ENCODE measurements at places on chromosomes 11 and 22.

GRCh38 chr11:10601837-10602236, 33.4 kb upstream of the LYVE1 start:
- DNase-seq: no peak

DNA sequence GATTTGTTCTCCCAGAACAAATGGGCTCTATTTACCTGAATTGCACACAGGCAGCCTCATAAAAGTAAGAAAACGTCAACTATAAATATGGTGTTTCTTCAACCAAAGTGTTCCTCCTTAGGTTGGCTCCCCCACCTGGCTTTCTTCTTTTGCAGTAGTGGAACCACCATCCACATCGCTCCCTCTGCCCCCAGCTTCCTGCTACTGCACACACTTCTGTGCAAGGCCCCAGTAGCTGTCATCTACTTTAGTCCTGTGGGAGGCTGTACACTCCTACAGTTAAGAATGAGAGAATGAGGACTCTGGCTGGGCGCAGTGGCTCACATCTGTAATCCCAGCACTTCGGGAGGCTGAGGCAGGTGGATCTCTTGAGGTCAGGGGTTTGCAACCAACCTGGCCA, 89.5 kb downstream of the BMAL1 start:
- no peak for DNase-seq

GRCh38 chr11:10305262-10305963, 540 bp downstream of the ADM start:
- DNase-seq: no peak

DNA sequence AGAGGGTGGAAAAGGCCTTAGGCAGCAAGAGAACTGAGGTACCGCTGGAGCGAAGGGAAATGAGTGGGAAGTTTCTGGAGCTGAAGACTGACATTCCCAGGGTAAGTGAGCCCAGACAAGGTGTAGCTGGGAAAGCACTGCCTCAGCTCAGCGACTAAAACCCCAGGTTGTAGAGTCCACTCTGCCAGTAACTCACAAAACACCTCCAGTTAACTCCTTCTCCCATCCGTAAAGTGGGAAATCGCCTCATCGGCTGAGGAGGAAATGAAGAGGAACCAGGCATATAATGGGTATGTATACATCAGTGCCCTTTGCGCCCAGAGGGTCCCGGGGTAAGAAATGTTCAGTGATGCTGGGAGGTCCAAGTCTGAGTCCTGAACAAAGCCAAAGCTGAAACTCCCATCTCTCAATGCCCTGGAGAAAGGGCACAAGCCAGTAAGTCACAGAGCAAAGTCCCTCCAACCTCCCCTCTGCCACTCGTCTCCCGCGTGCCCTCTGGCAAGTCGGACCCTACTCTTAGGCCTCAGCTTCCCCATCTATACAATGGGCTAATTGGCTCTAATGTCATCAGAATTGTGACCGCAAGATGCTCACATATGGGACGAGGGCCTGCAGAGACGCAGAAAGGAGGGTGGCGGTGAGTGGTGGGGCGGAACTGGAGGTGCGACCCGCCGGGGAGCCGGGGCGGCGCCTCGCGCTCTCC, 588 bp downstream of the VPS37C start:
- no peak for DNase-seq

DNA sequence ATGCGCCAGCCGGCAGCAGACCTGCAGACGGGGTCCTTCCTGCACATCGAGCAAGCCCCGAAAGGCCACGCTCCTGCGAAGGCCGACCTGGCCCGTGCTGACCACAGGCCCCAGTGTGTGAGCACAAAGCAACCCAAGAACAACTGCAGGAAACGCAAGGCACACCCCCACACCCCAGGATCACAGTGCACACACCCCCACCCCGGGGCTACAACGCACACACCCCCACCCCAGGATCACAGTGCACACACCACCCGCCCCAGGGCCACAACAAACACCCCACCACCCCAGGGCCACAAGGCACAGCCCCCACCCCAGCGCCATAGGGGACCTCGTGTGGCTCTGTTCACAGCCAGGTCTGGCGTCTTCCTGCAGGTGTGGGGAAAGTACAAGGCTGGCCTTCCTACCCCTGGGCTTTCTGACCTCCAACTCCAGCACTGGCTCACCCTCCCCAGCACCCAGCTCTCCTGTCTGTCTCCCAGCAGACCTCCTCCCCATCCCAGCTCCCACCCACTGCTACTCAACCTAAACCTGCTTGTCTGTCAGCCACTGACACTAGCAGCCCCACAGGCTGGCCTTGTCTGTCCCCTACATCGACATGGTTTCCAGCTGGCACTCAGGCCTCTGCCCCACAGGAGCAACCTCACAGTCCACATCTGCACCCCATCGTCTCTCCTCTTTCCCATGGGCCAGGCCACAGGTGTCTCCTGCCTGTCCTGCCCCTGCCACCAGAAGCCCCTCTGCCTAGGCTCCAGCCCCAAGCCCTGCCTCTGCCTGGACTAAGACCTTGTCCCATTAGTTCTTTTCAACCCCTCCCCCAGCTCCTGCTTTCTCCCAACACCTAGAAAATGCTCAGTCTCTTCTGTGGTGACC, 20.5 kb upstream of the EFCAB6 start:
- DNase-seq: no peak

DNA sequence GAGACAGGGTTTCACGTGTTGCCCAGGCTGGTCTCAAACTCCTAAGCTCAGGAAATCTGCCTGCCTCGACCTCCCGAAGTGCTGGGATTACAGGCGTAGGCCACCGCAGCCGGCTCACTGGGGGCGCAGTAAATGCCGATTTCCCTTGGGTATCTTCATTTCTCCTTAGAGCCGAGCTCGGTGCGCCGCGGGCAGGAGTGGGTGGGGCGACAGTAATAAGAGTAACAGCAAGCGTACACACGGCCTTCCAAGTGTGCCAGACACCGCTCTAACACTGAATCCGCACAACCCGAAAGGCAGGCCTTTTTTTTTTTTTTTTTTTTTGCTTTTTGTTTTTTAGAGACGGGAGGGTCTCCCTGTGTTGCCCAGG, 500 bp upstream of the ADSL start:
- DNase-seq: peak; percentile 66

- DNase-seq: no peak
Observed at GRCh38 chr11:72405009-72405408, 29.3 kb downstream of the CLPB start.

DNA sequence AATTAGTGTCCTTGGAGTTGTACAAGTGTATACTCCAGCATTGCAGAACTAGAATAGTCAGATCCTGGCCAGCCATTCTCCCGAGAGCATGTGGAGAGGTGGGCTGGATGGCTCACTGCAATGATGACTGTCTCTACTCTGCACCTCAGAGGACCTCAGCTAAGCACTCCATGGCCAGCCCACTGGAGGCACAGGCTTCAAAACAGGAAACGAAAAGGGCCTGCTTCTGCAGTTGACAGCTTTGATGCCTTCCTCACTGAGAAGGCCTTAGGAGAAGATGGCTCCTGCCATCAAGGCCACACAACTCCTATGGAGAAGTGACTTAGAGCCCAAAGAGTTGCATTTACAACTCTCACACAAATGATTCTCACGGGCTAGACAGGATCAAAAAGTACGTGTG, 9.1 kb downstream of the POLD4 start:
- no peak for DNase-seq

DNA sequence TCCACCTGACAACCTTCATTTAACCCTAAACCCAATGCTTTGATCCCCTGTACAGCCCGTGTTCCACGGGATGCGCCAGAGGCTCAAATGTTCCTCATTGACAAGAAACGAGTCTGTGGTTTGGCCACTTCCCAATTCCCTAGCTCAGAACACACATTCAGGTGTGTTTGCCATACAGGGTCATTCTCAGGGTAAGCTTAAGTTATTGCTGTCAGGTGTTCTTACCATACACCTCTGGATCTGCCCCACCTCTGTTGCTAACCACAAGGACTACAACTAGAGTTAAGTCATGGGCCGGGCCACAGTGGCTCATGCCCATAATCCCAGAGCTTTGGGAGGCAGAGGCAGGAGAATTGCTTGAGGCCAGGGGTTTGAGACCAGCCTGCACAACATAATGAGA, 45.6 kb upstream of the POLD3 start:
- no peak for DNase-seq

DNA sequence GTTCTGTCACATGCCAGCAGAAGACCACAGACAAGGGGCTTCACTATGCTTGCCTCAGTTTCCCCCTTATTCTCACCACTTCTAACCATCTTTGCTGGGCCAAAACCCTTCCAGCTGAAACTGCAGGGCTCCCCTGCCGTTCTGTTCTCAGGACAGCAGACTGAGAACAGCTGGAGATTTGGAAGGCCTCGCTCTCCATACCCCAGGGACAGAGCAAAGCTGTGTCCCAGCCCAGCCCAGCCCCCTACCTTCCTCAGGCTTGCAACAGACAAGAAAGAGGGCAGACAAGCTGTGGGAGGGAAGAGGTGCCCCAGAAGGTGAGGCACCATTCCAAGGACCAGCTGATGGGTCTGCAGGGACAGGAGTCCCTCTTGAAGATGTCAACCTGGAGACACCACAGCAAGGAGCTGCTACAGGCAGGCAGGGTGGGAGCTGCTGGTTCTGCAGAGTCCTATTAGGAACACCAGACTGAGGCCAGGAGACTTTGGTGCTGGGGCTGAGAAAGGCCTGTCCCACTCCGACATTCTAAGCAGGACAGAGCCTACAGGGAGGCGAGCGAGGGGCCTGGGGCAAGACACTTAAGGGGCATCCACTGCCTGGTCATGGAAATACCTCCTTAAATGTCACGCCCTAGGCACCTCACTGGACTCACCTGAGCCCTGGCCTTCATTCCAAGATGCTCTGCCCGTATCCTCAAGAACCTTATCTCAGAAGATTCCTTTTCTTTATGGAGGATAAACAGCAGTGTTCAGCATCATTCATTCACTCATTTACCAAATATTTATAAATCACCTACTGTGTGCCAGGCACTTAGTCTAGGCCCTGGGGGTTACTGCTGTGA, 6.9 kb downstream of the SCN2B start:
- DNase-seq: no peak

DNA sequence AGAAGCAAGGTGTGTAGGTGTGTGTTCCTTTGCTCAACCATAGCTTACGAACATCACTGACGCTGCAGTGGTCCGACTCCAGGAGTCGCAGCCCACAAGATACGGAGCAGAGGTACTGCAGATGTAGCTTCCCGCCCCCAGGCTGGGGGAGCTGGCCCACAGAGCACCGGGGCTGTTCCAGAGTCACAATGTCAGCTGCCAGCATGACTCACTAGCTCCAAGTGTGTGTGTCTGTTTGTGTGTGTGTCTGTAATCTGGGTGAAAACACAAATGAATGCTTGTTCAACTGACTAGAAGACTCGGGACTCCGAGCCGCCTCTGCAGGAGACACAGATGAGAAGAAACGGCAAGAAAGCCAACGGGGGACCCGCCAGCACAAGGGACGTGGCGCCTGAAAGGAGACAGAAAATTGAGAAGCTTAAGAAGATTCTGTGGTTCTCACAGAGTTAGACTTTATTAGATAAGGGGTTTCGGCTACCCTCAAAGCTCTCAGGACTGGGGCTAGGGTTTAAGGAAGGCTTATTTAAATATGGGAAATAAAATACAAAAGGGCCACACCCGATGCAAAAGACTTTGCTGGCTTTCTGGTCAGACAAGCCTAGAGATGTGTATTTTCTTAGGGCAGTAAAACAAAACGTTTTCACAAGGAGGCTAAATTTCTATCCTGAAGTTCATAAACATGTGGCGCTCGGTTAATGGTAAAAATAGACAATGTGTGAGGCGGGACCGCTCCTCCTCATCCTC, 10.7 kb downstream of the VSIG10L2 start:
- DNase-seq: no peak

DNA sequence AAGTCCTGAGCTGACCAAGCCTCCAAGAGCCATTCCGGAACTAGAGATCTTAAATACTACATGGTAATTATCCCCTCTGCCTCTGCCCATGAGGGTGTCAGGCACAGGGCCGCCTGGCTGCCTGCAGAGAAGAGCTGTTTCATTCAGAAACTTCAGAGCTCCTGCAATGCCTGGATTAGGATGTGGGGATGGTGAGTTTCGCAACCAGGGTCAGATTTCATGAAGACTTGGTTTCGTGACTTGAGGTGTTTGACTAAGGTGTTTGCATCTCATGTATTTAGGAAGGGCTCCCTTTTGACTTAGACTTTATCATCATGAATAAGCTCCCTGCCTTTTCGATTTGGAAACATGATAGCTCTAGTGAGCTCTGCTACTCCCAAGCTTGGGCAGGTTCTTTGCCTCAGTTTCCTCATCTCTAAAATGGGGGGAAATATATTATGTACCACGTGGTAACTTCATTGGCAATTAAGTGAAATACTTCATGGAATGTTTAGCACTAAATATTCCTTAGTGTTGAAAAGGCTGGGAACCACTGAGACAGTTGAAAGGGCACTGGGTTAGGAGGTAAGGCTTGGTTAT, 9.1 kb downstream of the TIMP3 start:
- no peak for DNase-seq

GRCh38 chr11:102241026-102241425, 76.3 kb upstream of the BIRC3 start:
- DNase-seq: no peak

DNA sequence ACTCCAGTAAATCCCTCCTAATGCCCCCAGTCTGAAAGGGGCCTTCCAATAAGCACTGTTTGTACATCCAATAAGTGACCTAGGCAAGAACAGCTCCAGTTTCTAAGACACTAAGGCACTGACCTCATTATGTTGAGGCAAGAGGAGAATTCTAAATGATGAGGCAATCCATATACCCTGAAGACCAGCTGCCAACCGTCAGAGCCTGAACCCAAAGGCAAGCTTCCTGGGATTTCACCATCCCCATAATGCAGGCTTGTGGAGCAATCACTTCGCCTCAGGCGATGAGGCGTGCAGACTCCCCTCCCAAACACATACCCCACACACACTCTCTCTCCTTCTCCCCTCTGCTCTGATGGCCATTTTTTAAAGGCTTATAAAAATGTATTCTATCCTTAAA, 49.5 kb downstream of the LGR4 start:
- no peak for DNase-seq

- DNase-seq: no peak
Observed at GRCh38 chr22:21624120-21624879, 5.5 kb downstream of the YDJC start.

DNA sequence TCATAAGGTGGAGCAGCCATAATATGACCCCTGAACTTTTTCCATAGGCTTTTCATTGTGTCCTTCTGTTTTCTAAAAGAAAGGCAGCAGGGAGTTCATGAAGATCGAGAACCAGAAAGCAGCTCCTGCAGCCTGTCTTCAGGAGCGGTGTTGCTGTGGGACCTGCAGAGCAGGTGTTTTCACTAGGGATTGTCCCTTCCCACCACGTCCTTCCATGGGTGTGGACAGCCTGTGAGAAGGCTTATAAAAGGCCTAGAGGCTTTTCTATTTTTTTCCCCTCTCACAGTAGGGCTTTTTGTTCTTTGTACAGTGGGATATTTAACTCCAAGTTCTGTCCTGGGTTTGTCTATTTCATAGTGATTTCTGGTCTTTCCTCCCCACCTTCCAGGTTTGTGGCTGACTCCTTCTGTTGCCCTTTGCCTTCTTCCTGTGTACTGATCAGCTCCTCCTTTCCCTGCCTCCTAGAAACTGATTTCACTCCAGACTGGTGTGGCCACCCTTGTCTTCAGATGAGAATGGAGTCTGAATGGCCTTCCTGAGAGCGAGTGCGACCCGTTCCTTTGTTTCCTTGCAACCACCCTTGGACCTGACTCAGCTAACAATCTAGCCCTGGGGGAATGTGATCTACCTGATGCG, 10.1 kb downstream of the MRPL16 start:
- no peak for DNase-seq

- no peak for DNase-seq
Observed at GRCh38 chr11:117931971-117932370, 2.8 kb upstream of the TMPRSS13 start.

All from NCI-H1436 (cell line).